Foreskin keratinocyte (primary cell): ENCODE measurements at places on chromosomes 11 and 22. TPM values are rescaled to one million over a fixed set of nuclear protein-coding genes. Genes with fewer than 3 reads are reported as not detected.

- no peak for DNase-seq
Observed at GRCh38 chr11:115656669-115657068, 152.5 kb upstream of the CADM1 start.

- DNase-seq, result no peak
Observed at GRCh38 chr22:21070690-21071615, 25.2 kb downstream of the LRRC74B start.

DNA sequence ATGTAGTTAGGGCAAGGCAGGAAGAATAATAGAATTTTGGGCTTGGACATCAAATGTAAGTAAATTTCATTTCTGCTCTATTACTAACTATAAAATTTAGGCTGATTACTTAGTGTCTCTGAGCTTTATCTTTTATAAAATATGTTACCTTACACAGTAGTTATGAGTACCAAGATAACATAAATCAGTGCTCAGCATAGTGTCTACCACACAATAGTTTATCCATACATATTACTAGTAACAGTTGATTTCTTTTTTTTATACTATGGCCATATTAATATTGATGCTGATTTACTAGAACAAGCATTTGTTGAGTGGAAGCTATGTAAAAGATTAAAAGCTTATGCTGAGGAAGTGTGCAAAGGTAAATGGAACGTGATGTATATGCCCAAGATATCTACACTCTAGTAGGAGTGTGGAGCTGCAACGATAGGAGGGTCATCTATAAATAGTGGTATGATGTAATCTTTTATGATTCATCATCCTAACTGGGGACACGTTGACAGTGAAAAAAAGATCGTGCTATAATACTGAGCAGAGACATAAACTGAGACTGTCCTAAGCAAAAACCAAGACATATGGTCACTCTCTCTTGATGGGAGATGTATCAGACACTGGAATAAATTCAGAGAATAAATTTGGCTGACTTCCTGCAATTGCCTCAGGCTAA is 8.7 kb upstream of the SLC5A12 start:
- peak; percentile 13 for DNase-seq

Gene NAALAD2
- polyA plus RNA-seq, result 0.02 and 0.04 TPM in 2 replicates

GRCh38 chr22:23526596-23527316 is 53.3 kb downstream of the IGLL1 start:
- DNase-seq, result no peak

Gene KREMEN1
- polyA plus RNA-seq, result 8.1 and 10.6 TPM in 2 replicates

DNA sequence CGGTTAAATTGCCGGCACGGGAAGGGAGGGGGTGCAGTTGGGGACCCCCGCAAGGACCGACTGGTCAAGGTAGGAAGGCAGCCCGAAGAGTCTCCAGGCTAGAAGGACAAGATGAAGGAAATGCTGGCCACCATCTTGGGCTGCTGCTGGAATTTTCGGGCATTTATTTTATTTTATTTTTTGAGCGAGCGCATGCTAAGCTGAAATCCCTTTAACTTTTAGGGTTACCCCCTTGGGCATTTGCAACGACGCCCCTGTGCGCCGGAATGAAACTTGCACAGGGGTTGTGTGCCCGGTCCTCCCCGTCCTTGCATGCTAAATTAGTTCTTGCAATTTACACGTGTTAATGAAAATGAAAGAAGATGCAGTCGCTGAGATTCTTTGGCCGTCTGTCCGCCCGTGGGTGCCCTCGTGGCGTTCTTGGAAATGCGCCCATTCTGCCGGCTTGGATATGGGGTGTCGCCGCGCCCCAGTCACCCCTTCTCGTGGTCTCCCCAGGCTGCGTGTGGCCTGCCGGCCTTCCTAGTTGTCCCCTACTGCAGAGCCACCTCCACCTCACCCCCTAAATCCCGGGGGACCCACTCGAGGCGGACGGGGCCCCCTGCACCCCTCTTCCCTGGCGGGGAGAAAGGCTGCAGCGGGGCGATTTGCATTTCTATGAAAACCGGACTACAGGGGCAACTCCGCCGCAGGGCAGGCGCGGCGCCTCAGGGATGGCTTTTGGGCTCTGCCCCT is 529 bp upstream of the CCND1 start:
- DNase-seq, result peak; percentile 20

DNA sequence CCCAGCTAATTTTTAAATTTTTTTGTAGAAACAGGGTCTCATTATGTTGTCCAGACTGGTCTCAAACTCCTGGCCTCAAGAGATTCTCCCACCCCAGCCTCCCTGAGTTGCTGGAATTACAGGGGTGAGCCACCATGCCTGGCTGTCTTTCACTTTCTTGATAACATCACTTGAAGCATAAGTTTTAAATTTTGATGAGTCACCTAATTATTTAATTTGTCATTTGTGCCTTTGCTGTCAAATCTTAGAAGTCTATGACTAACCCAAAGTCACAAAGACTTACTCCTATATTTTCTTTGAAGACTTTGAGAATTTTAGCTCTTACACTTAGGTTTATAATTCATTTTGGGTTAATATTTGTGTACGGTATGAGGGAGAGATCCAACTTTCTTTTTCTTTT is 14.5 kb upstream of the MSANTD2 start:
- DNase-seq, result no peak

Gene PHOX2A
- polyA plus RNA-seq, result not detected in 2 replicates

Gene TMEM126B
- 58.5 and 65.6 TPM in 2 replicates for polyA plus RNA-seq

Gene IGLL5
- not detected in 2 replicates for polyA plus RNA-seq

GRCh38 chr11:132050049-132050448 is 679.6 kb downstream of the NTM start:
- DNase-seq, result no peak

GRCh38 chr22:48599346-48599745 is 1228.3 kb downstream of the BRD1 start:
- no peak for DNase-seq

- no peak for DNase-seq
Observed at GRCh38 chr11:111698852-111699559, 67.2 kb downstream of the PPP2R1B start.

Gene ZNF214
- 0.56 and 0.73 TPM in 2 replicates for polyA plus RNA-seq

Gene RFPL3
- polyA plus RNA-seq, result not detected in 2 replicates

Gene AIFM3
- 0.74 and 1.7 TPM in 2 replicates for polyA plus RNA-seq
